Activated gamma-delta T cell treated with anti-CD3 and anti-CD28 coated beads, Interleukin-2, amount 50 U/mL, for 16 hours (primary cell): ENCODE measurements at places on chromosomes 2 and 18.

GRCh38 chr18:48678237-48679115 lies 139.6 kb downstream of the CTIF start:
- DNase-seq: no peak

- no peak for DNase-seq
Observed at GRCh38 chr18:59520562-59521355, 161.7 kb upstream of the LMAN1 start.

DNA sequence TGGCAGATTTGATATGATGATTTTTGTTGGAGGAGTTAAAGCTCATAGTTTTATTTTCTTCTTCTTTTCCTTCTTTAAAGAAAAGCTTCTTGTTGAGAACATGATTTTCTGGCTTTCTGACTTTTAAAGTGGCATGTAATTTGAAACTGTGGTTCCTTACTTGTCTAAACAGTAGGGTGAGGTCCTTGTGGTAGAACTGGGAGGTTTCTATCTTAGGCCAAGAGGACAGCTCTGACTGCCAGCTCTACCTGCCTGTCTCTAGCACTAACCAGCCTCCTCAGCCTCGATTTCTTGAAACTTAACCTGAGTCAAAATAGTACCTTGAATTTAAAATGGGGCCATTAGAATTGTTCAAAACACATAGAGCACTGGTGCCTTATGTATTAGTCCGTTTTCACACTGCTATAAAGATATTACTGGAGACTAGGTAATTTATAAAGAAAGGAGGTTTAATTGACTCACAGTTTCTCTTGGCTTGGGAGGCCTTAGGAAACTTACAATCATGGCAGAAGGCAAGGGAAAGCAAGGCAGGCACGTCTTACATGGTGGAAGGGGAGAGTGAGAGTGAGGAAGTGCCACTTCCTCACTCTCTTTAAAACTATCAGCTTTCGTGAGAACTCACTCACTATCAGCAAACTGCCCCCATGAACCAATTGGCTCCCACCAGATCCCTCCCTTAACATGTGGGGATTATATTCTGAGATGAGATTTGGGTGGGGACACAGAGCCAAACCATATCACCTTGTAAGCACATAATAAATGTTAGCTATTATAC lies 119.0 kb downstream of the CERS6 start:
- DNase-seq: no peak

DNA sequence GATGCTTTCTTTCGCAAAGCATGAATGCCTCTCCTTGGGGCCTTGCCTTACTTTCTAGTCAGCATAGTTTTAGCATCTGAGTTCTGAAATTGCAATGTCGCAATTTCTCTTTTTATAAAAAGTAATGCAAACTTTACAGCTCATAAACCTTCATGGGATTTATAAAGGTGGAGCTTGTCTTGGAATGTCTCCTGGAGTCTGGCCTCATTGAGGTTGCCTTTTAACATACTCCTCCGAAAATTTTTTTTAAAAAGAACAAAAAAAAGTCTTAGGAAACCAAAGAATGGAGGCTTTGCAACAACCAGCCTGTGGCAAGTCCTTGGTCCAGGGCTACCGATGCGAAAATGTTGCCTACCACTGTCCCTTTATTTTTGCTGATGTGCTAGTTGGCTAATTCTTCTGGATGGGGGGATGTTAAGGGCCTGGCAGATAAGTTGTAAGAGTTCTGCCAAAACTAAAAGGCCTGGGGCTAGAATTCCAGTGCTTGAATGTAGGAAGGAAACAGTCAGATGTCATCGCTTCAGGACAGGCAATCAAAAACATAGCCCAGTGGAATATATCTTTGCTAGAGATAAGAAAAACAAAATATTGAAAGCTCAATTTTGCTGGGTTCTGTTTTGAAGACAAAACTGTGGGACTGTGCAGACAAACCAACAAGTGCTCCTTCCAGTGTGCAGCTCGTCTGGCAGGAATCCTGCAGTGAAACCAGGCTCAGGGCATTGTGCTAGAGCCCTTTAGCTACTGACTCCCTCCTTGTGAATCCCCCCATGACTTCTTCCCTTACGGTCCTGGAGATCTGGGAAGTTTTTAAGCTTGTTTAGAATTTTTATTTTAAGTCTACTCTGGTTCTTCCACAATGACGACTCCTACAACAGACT lies 213.0 kb downstream of the PIEZO2 start:
- DNase-seq: no peak

- DNase-seq: peak; percentile 33
Observed at GRCh38 chr2:95345563-95346230, 48.5 kb downstream of the KCNIP3 start.

GRCh38 chr2:199131136-199131655 lies 326.5 kb downstream of the SATB2 start:
- DNase-seq: no peak

DNA sequence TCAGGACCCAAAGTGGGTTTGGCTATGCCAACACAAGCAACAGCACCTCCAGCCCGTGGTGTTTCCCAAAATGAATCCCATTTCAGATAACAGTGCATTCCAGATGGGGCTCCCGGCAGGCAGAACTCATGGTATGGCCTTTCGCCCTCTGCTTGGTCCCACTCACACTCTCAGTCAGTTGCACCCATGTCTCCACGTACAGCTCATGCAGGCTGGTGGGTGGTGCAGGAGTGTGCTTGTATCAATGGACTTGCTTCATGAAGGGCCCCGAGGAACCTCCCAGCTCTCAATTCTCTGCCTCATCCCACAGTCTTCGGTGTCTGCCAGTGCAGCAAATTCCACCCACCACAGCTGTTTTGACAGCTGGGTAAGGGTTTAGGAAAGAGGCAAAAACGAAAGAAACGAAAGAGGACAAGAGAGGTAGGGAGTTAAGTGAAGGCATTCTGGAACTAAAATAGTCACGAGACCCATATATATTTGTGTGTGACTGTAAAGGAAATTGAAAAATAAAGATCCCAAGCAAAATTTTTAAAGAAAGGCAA lies 278.1 kb downstream of the DCDC2C start:
- DNase-seq: no peak

- no peak for DNase-seq
Observed at GRCh38 chr2:127277028-127277427, 16.9 kb downstream of the ERCC3 start.

GRCh38 chr18:50666536-50666935 lies 106.6 kb downstream of the MAPK4 start:
- no peak for DNase-seq

- no peak for DNase-seq
Observed at GRCh38 chr2:189337656-189338055, 103.6 kb upstream of the WDR75 start.

DNA sequence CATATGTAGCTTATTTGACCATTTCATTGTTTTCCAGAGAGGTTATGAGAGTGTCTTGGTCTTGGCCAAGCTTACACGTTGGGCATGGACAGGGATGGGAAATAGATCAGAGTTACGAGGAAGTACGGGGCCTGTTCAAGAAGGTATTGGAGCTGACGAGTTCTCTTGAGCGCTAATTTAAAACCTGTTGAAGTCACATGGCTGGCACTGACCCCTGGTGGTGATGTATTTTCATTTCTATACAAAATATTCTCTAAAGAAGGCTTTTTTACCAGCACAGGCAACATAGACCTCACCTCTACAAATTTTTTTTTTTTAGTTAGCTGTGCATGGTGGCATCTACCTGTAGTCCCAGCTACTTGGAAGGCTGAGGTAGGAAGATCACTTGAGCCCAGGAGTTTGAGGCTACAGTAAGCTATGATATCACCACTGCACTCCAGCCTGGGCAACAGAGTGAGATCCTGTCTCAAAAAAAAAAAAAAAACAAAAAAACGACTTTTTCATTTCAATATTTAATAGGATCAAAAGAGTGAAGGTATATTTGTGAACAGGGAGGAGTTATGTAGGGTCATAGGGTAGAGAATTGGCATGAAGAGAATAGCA lies 19.6 kb downstream of the UGP2 start:
- peak; percentile 39 for DNase-seq

- no peak for DNase-seq
Observed at GRCh38 chr2:112924821-112925220, 13.9 kb downstream of the IL37 start.

GRCh38 chr2:84830095-84830494 lies 50.8 kb downstream of the TRABD2A start:
- DNase-seq: no peak
